ENCODE measurements at places on chromosomes 1 and 21.

DNA sequence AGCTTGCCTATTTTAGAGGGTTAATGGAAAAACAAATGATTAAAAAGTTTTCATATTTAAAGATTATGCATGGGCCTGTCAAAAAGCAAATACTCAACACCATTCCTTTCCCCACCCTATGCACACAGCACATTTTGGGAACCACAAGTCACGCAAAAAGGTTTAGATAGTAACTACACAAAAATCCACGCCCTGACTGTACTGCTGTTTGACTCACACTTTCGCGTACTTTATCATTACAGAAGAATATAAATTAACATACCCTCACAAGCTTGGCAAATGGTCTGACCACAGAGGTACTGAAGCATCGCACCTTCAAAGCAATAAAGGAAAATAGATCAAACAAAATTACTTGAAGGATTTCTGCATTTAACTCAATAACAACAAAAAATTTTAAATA lies 1.4 kb downstream of the ATP5PO start:
- DNase-seq: no peak

GRCh38 chr1:100065183-100065968 lies 67.4 kb downstream of the SASS6 start:
- no peak for DNase-seq

DNA sequence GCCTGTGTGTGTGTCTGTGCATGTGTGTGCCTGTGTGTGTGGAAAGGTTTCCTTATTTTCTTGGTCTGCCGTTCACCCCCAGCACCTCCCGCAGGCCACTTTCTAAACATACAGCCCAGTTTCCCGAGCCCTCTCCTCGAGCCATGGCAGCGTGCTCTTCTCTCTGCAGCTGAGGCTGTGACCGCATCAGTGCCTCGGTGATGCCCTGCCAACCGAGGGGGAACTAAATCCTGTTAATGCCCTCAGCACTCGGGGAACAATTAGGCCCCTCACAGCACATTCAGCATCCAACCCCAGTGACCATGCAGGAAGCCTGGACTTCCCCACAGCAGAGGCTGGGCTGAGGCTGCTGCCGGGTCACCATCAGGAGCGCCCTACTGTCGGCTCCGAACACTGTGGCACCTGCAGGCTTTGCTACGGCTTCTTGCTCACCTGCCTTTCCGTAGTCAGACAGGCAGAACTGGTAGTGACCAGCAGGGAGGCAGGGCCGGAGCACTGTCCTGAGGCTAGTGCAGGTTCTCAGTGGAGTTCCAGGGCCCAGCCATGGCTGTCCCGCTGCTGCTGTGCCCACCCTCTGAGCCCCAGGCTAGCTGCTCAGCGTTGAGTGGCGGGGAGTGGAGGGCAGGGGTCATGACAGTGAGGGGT lies 8.1 kb downstream of the GPR137B start:
- DNase-seq: no peak

DNA sequence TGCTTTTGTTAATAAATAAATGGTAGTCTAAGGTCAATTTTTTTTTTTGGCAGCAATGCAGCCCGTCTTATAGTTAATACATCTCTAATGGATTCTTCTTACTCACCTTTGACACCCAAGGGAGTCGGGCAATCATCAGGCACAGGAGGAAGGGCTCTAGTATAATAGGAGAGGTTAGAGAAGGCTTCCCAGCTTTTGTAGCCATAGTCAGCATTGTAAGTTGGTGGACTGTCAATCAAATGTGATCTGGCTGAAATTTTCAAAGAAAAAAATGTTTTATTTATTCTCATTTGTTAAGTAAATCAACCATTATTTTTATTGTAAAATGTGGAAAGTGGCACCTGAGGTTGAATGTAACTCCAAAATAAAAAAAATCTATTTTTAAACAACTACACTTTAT lies 2.1 kb downstream of the PTGS2 start:
- no peak for DNase-seq

GRCh38 chr1:9316080-9316444 lies 23.4 kb downstream of the SPSB1 start:
- DNase-seq: no peak

DNA sequence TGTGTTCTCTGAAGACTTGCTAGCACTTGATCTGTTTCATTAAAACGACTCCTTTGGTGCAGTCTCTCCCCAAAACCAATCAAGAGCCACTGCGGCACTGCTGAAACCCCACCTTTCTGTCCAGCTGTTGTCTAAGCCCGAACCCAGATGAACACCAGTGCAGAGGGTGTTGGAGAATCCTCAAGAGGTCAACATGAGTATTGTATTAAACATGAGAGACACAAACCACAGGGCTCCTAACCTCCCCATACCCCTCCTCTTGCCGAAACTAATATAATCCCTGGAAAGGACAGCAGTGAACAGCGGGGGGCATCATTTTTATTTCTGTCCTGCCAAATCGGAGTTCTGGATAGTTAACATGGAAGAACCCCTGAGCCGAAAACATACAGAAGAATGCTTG lies 333.9 kb downstream of the CAMTA1 start:
- DNase-seq: no peak

DNA sequence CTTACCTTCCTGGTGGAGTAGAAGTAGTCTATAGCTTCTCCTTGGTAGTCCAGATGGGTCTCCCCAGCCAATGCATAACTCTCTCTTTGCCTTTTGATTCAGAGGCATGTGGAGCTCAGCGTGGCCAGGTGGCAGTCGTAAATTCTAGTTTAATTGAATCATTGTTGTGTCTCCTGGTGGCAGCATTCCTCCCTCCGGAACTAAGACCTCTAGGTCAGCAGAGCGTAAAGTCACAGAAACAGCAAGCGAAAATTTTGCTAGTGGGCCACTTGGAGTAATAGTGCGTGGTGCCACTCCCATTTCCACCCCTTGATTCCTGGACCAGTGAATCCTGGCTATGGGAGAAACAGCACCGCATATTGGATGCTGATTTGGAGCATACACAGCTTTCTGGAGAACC lies 3.9 kb upstream of the TMPRSS2 start:
- DNase-seq: no peak

- DNase-seq: no peak
Observed at GRCh38 chr1:148160343-148161052, 8.4 kb upstream of the NBPF11 start.

GRCh38 chr21:36076878-36077655 lies 7.2 kb downstream of the CBR1 start:
- DNase-seq: no peak

DNA sequence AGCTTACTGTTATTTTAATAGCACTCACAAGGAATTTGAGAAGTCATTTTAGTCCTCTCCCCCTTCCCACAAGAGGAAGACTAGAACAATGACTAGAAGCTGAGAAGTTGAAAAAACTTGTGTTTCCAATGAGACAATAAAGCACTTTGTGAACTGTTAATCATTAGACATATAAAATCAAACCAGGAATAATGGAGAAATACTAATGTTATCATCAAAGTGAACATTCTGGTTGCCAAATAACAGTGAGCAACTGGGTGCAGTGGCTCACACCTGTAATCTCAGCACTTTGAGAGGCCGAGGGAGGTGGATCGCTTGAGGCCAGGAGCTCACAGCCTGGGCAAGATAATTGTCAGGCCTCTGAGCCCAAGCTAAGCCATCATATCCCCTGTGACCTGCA lies 54.0 kb upstream of the RASAL2 start:
- no peak for DNase-seq

DNA sequence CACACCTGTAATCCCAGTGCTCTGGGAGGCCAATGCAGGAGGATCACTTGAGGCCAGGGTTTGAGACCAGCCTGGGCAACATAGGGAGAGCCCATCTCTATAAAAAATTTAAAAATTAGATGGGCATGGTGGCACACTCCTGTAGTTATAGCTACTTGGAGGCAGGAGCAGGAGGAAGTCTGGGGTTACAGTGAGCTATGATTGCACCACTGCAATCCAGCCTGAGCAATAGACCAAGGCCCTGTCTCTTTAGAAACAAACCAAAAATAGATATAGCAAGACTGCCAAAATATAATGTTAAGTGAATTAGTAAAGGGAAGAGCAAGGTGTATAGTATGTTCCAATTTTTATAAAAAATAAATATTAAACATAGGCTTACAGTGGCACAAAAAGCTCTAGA lies 28.8 kb downstream of the PLEKHO1 start:
- DNase-seq: no peak

DNA sequence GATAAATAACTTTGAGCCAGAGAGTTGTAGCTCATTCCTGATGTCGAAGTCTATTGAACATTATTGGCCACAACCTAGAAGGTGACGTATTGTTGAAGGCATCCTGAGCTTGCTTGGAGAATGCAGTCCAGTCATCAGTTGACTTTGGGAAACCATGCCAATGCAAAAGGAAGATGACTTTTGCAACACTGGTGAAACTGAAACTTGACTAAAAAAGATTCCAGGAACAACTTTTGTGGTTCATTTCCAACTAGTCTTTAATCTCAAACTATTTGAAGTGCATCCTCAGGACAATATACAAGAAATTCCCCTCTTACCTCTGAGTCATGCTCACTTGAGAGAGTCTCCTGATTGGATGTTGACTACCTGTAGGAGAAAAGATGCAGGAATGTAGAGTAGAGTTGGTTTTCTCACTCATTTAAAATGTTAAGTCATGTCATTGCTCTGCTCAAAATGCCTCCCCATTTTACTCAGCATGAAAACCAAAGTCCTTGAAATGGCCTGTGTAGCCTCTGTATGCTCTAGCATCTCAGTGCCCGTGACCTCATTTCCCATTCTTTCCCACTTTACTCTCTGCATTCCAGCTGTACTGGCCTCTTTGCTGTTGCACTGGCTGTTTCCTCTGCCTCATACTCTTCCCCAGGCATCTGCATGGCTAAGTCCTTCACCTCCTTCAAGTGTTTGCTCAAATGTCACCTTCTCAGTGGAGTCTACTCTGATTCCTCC lies 24.4 kb upstream of the LEPR start:
- DNase-seq: peak; percentile 46

- DNase-seq: no peak
Observed at GRCh38 chr1:38741341-38741740, 118.2 kb downstream of the RRAGC start.

DNA sequence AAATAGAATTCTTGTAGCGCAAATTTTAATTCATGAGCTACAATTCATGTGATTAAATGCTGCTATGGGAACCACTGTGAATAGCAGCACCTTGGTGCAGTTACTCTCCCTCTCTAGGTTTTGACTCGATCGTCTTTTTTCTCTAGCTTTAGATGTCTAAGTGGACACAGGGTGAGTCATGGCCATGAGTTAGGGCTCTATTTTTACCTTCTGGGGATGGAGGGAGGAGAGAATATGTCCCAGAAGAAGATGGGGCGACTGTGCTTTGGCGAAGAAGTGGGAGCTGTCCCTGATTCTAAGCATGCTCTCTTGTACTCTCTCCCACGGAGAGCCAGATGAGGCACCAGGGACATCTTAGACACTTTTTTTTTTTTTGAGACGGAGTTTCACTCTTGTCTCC lies 1.6 kb upstream of the OR2B11 start:
- no peak for DNase-seq

GRCh38 chr1:53069663-53070327 lies 7.8 kb downstream of the PODN start:
- no peak for DNase-seq

- DNase-seq: no peak
Observed at GRCh38 chr1:77926561-77927357, 38.3 kb downstream of the NEXN start.

DNA sequence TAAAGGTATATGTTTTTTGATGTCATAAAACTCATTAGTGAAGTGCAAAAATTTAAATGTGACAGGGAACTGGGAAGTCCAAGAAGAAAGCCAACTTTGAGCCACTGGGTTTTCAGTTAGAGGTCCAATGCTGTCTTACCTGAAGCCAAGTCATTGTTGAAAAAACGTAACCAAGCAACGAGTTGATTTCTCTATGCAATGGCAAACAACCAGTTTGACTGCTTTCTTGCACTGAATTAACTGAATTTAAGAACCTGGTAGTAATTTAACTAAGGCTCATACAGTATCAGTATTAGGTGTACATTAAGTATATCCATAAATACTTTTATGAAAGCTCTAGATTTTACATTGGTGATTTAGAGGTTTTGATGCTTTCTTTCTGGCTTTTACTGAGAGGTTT lies 20.2 kb upstream of the S1PR1 start:
- no peak for DNase-seq

DNA sequence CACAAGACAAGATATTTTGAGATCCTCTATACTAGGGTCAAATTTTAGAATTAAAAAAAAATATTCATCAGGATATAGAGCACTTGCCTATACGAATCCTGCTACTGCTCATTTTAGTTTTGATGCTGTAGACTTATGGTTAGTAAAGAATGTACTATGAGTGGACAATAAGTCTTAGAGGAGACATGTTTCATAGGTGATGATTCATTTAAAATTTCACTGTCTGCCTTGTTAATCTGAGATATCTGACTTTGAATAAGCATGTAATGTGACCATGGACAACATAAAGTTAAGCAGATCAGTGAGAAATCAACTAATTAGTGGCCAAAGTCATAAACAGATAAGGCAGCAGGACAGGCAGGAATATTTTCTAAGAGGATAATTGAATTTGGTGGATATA lies 106.8 kb upstream of the HP1BP3 start:
- no peak for DNase-seq

GRCh38 chr1:67440339-67440738 lies 10.1 kb upstream of the SERBP1 start:
- no peak for DNase-seq

DNA sequence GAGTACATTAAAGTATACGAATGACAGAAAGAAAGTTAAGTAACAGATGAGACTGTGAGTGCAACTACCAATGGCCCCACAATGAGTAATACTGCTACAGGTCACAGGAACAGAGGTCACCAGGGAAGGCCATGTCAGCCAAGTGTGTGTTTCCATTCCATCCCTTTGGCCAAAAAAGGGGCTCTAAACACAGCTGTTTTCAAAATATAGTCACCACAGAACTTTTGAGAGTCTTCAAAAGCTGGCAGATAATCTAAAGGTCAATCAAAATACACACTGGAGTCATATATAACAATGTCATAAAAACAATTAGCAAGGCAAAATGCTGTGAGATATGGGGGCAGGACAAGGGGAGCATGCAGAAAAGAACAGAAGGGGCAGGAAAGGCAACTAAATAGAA lies 10.2 kb downstream of the USP24 start:
- DNase-seq: no peak

GRCh38 chr1:156420205-156421061 lies 51.4 kb downstream of the RHBG start:
- no peak for DNase-seq

DNA sequence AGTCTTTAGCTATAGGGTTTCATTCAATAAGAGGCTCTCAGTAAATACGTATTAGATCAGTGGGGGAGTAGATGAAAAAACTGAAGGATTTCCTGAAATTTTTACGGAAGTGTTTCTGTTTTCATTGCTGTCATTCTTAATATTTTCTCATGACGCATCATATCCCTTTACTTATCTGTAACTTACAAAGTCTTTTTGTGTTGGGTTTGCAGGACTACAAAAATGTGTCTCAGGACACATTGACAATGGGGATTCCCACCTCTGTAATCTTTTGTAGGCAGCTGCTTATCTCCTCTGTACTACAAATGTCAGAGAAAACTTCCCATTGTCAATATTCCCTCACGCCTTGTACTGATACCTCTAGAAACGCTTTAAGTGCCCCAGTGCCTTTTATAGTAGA lies 35.5 kb downstream of the CRP start:
- no peak for DNase-seq

GRCh38 chr1:173140733-173141132 lies 66.4 kb downstream of the TNFSF4 start:
- DNase-seq: no peak

Data from AG08395 (cell line).